Stimulated activated CD8-positive, alpha-beta memory T cell treated with anti-CD3 and anti-CD28 coated beads, Interleukin-2, amount 100 ng/mL, for 1 hour (primary cell): ENCODE measurements at places on chromosomes 7 and 10.

DNA sequence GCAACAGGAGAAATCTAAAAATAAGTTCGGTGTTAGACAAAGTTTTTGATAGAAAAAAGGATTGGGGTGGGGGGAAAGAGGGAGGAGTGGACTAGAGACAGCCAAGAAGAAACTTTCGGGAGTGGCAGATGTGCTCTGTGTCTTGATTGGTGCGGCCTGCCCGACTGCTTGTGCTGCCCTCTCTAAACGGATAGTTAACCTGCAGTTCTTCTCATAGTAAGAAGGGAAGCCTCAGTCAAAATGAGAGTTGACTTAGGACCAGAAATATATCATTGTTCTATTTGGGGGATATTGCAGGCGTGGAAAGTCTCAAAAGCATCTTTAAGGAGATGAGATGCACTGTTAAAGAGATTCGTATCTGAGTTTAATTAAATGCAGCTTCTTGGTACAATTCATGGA lies 39.3 kb downstream of the UBE3C start:
- no peak for DNase-seq

DNA sequence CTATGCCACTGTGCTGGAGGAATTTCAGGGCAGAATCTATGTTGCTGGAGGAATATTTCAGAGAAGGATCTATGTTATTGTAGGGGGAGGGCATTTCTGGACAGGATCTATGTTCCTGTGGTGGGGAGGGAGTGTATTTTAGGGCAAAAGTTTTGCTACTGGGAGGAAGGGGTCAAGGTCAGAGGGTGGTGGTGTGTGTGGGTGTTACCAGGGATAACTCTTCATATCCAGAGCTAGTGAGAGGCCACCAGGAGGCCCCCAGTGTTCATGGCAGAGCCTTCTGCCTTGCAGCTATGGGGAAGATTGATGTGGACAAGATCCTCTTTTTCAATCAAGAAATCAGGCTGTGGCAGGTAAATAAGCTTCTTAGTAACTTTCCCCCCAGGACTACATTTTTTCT lies 2.0 kb upstream of the STRA8 start:
- no peak for DNase-seq

- no peak for DNase-seq
These were observed 77.2 kb downstream of the FAM204A start for GRCh38 chr10:118264838-118265470.

GRCh38 chr7:149005427-149006344 lies 22.6 kb downstream of the PDIA4 start:
- peak; percentile 79 for DNase-seq

DNA sequence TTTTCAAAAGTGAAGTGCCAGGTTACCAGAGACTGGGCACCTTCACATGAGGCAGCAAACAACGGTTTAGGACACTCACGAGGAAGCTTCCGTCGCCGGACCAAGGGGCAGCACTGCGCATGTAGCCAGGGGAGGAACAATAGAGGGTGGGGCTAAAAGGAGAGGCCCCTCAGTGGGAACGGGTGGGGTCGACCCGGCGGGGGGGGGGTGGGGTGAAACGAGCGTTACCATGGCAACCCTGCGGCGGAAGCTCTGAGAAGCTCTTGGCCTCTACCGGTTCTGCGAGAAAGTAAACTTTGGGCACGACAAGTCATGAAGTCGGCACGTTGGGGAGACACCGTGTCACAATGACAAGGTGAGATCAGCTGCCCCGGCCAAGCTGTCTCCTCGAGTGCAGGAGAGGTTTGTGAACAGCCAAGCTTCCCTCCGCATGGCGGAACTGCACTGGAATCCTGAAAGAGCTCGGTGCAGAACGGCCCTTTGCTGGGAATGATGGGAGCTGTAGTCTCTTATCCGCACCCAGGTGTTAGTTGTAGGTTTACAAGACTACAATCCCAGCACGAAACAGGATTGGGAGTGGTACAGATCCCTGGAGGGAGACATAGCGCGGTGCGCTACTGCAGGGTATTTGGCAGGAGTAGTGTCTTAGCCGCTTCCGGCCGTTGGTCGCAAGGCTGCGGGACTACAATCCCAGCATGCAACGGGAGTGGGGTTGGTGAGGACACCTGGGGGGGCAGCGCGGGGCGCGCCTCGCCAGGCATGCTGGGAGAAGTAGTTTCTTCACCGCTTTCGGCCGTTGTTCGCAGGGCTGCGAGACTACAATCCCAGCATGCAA lies 72.8 kb upstream of the ZNF722 start:
- DNase-seq, result peak; percentile 85

- no peak for DNase-seq
These were observed 86.2 kb upstream of the DYNC1I1 start for GRCh38 chr7:95686109-95686508.

DNA sequence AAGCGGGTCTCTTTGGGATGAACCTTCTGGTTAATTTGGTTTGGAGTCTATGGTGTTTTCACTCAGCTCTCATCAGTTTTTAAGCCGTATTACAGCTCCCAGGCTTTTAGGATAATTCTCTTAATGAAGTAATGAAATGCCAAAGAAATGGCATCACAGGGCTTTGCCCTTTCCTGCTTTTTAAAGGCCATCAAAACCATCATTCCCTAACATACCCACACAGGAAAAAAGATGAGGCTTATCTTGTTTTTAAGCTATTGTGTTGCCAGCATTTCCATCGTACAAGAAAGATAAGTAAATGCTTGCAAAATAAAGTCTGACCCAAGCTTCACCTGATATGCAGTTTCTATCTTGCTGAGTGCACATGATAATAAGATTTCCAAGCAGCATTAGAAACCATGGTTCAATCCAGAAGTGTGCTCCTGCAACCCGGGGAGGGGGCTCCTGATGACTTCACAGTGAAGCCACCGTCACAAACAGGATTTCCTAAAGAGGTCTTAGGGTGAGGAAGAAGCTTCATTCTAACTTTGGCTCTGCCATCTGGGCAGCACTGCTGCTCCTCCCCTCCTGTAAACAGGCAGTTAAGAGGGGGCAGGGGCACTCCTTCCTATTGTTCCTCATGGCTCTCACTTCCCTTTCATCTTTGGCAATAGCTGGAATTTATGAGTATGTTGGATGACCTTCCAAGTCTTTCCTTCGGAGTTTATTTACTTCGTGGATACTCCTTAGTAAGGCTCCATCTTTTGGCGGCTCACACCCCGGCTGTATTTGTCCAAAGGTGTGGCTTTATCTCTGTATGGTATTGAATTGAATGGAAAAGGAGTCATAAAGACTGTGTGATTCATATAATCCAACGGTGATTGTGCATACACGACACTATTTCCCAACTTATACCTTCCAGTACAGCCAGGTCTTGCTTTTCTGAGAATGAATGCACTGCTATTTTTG lies 55.2 kb upstream of the FAM133B start:
- DNase-seq, result no peak

GRCh38 chr10:76522547-76522946 lies 1091.1 kb downstream of the LRMDA start:
- no peak for DNase-seq
